ENCODE measurements at places on chromosomes 11 and 22.

DNA sequence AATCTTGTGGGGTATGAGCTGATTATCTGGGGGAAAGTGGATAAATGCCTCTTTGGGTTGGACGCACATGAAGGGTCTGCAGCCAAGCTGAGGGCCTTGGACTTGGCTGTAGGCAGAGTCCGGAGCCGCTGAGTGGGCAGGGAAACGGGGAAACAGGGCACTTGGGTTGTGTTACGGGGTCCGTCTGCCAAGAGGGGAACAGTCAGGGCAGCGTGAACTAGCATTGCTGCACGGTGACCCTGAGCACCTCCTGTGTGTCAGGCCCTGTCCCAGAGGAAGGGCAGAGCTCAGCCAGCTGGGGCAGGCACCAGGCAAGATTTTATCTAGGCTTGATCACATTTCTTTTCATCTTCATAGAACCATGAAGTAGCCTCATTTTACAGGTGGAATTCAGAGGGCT is 11.9 kb downstream of the FAM83F start:
- H3K4me3 ChIP-seq = no peak overlapping the region
- H3K36me3 ChIP-seq = no peaks in the 10 kb centered on the region
- no peak for DNase-seq
- peaks cover 47% of the 10 kb centered on the region for H3K4me1 ChIP-seq
- no peaks in the 10 kb centered on the region for H3K27me3 ChIP-seq

DNA sequence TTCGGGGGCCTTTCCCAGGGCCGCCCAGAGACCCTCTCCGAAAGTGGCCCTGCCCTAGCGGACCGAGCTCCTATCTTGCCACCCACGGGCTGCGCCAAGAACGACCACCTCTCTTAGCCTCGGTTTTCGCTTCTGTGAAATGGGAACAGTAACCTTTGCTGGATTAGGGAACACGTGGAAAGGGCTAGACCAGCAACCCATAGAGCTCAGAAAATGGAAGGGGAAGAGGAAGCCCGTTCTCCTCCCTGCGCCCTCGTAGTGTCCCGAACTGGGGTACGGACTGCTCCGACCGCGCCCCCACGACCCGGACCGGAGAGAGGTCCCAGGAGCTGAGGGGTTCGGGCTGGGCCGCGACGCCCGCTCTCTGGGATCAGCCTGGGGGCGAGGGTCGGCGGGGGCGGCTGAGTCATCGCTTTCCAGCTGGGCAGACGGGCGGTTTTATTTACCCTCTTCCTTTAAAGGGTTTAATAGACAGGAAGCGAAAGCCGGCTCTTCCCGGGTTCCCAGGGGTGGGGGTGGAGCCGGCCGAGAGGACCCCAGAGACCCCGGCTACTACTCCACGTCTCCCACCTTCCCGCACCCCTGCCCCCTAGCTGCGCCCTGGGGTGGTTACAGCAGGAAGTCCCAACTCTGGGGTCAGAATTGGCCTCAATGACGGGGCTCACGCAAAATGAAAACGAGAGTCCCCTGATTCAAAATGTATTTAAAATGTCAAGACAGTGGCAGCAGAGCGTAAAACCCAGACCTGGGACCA is 907 bp upstream of the PHLDA2 start:
- H3K27me3 ChIP-seq = no peaks in the 10 kb centered on the region
- H3K4me3 ChIP-seq = peak overlapping the region; percentile 56
- H3K36me3 ChIP-seq = no peaks in the 10 kb centered on the region
- no peak for DNase-seq

- H3K27me3 ChIP-seq = peaks cover 8% of the 10 kb centered on the region
- peaks cover 42% of the 10 kb centered on the region for H3K4me1 ChIP-seq
- no peaks in the 10 kb centered on the region for H3K36me3 ChIP-seq
- H3K4me3 ChIP-seq = no peak overlapping the region
- no peak for DNase-seq
These were observed 2.0 kb upstream of the SBF1 start for GRCh38 chr22:50476868-50477267.

DNA sequence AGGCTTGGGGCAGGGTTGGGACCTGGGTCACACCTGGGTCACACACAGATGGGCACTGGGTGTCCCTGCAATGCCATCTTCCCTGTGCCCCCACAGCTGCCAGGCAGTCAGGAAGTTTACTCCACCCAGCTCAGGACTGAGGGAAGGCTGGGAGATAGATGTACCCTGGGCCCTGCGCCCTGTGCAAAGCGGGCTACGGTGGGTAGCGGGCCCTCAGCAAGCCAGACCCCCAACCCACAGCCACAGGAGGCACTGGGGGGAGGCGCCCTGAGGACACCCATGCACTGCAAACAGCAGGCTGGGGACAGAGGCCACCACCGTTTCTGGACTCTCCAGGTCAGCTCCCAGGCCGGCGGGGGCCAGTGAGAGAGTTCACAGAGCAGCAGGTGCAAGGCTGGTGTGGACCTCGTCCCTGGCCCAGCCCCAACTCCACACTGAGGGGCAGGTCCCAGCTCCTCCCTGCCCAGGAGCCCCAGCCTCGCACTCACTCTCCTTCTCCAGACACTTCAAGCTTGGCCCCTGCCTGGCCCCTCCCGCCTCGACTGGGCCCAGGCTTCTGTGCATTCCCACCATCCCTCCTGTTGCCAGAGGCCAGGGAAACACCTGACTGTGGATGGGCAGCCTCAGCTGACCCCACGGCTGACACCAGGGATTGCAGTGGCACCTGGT is 4.9 kb downstream of the DUSP8 start:
- no peaks in the 10 kb centered on the region for H3K27me3 ChIP-seq
- H3K4me3 ChIP-seq = no peak overlapping the region
- peaks cover 28% of the 10 kb centered on the region for H3K4me1 ChIP-seq
- no peak for DNase-seq
- no peaks in the 10 kb centered on the region for H3K36me3 ChIP-seq

DNA sequence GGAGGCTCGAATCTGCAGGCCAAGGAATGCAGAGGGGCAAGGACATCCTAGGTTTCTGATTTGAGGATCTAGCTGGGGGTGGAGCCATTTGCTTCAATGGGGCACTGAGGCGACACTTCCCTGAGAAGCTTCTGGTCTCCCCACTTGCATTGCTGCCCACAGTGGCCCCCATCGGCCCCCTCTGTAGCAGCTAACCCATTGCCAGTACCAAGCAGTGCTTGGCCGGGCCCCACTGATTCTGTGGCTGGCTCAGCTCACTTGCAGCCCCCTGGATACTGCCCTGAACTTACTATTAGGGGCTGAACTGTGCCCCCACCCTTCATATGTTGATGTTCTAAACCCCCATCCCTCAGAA is 42.9 kb upstream of the SHISAL1 start:
- no peak overlapping the region for H3K27ac ChIP-seq
- no peak for DNase-seq
- H3K27me3 ChIP-seq = no peaks in the 10 kb centered on the region
- H3K4me3 ChIP-seq = no peak overlapping the region

GRCh38 chr22:48556222-48556621 is 1271.5 kb downstream of the BRD1 start:
- no peaks in the 10 kb centered on the region for H3K36me3 ChIP-seq
- H3K27ac ChIP-seq = no peak overlapping the region
- no peaks in the 10 kb centered on the region for H3K4me1 ChIP-seq

GRCh38 chr22:24819911-24820461 is 14.0 kb downstream of the SGSM1 start:
- no peaks in the 10 kb centered on the region for H3K36me3 ChIP-seq
- no peak overlapping the region for H3K4me3 ChIP-seq
- no peaks in the 10 kb centered on the region for H3K27me3 ChIP-seq
- H3K4me1 ChIP-seq = no peaks in the 10 kb centered on the region
- no peak overlapping the region for H3K27ac ChIP-seq

GRCh38 chr22:30755759-30756124 is 61.1 kb downstream of the OSBP2 start:
- H3K36me3 ChIP-seq = no peaks in the 10 kb centered on the region
- H3K27ac ChIP-seq = no peak overlapping the region
- no peak for DNase-seq
- no peaks in the 10 kb centered on the region for H3K4me1 ChIP-seq

GRCh38 chr11:64305691-64306562 is 603 bp downstream of the ESRRA start:
- no peaks in the 10 kb centered on the region for H3K36me3 ChIP-seq

GRCh38 chr11:23406131-23406819 is 546.0 kb upstream of the CCDC179 start:
- H3K27me3 ChIP-seq = no peaks in the 10 kb centered on the region
- H3K4me3 ChIP-seq = no peak overlapping the region
- H3K36me3 ChIP-seq = no peaks in the 10 kb centered on the region
- DNase-seq = no peak
- H3K27ac ChIP-seq = no peak overlapping the region
- no peaks in the 10 kb centered on the region for H3K4me1 ChIP-seq

DNA sequence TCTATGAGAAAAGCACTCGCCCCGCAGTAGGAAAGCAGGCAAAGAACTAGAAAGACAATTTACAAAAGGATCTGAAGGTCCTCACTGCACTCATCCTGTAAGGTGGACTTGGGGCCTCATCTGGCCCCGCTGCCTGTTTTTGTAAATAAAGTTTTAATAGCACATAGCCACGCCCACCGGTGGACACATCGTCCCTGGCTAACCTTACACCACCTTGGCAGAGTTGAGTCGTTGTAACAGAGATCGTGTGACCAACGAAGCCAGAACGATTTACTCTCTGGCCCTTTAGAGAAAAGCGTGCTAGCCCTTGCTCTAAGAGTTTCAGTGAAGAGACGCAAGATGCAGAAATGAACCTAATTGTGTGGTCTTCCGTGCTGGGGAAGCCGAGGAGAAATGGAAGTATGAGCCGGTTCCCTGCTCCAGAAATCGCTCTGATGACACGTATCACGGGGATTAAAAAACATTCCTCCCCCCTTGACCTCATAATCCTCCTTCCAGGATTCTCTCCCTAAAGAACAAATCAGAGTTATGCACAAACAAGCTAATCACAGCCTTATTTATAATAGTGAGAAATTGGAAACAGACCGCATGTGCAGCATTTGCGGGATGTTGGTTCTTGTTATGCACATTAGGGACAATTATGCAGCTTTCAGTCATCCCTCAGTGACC is 80.1 kb downstream of the CDKN1C start:
- no peaks in the 10 kb centered on the region for H3K36me3 ChIP-seq
- no peaks in the 10 kb centered on the region for H3K27me3 ChIP-seq
- peaks cover 27% of the 10 kb centered on the region for H3K4me1 ChIP-seq
- H3K4me3 ChIP-seq = no peak overlapping the region

- H3K27ac ChIP-seq = no peak overlapping the region
- no peaks in the 10 kb centered on the region for H3K36me3 ChIP-seq
- no peak overlapping the region for H3K4me3 ChIP-seq
These were observed 377.0 kb downstream of the ETS1 start for GRCh38 chr11:128210148-128210940.

DNA sequence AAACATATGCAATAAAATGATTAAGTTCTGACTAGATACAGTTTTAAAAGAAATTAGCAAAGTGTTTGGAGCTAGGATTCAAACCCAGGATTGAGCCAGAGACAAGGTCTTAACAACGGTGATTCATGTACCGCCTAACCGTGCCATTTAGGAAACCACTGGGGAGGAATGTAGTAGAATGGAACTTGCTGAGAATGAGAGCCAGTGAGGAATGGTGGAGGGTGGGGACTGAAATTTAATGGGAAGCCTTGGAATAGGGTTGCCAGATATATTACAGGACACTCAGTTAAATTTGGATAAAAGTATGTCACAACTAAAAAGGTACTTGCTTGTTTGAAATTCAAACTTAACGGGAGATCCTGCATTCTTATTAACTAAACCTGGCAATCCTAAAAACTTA is 30.4 kb upstream of the TMEM86A start:
- H3K4me1 ChIP-seq = no peaks in the 10 kb centered on the region
- no peaks in the 10 kb centered on the region for H3K27me3 ChIP-seq
- no peak overlapping the region for H3K27ac ChIP-seq
- H3K36me3 ChIP-seq = no peaks in the 10 kb centered on the region
- H3K4me3 ChIP-seq = no peak overlapping the region

- no peaks in the 10 kb centered on the region for H3K36me3 ChIP-seq
- DNase-seq = no peak
- no peak within 1 kb of the TSS for H3K27ac ChIP-seq
- H3K4me3 ChIP-seq = peak within 1 kb of the TSS; percentile 13
- no peaks in the 10 kb centered on the region for H3K27me3 ChIP-seq
- no peaks in the 10 kb centered on the region for H3K4me1 ChIP-seq
These were observed at the start of gene LSP1 for GRCh38 chr11:1852877-1853276. LSP1 (plus strand) TSS chr11:1853084; CDS start chr11:1853145, 61 bp downstream.

- H3K4me3 ChIP-seq = no peak overlapping the region
- no peak for DNase-seq
- H3K36me3 ChIP-seq = no peaks in the 10 kb centered on the region
- no peaks in the 10 kb centered on the region for H3K27me3 ChIP-seq
These were observed 11.3 kb upstream of the NXF1 start for GRCh38 chr11:62816557-62816956.

DNA sequence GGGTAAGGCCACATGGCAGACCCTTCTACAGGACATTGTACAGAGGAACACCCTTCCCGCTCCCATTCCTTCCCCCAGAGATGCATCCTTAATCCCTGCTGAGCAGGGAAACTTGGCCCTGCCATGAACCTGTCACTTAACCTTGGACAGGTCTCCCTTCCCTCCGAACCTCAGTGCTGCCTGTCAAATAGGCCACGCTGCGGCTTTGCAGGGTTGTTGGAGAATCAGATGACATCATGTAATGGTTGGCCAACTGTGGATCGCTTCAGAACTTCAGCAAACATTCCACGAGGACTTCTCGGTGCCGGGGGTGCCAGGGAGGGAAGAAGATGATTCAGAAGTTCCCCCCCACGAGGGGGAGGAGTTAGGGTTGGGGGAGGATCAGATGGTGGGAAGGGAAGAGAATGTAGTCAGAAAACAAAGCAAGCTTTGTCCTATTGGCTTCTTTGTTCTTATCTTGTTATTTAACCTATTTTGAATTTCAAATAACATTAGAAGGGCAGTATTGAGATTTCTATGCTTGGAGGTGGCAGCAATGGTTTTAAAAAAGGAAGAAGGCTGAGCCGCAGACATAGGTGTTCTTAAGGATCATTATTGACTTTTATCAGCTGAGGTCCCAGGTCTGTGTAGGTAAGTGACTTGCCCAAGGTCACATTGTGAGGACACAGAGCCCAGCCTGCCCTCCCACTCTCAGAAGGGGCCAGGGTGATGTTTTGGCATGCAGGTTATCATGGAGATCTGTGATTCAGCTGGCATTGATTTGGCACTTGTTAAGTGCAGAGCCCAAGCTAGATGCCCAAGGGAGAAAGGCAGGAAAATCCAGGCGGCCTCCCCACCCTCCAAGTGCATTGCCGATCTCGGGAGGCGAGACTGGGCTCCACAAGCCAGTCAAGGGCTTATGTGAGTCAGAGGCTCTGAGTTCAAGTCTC is 3.1 kb downstream of the CDC42EP1 start:
- H3K4me3 ChIP-seq = peak overlapping the region; percentile 11
- H3K27ac ChIP-seq = peak overlapping the region; percentile 99
- peaks cover 87% of the 10 kb centered on the region for H3K4me1 ChIP-seq
- peaks cover 28% of the 10 kb centered on the region for H3K36me3 ChIP-seq

GRCh38 chr22:42562279-42562678 is 8.5 kb downstream of the SERHL2 start:
- H3K27ac ChIP-seq = no peak overlapping the region
- H3K27me3 ChIP-seq = no peaks in the 10 kb centered on the region
- H3K4me1 ChIP-seq = peaks cover 12% of the 10 kb centered on the region

DNA sequence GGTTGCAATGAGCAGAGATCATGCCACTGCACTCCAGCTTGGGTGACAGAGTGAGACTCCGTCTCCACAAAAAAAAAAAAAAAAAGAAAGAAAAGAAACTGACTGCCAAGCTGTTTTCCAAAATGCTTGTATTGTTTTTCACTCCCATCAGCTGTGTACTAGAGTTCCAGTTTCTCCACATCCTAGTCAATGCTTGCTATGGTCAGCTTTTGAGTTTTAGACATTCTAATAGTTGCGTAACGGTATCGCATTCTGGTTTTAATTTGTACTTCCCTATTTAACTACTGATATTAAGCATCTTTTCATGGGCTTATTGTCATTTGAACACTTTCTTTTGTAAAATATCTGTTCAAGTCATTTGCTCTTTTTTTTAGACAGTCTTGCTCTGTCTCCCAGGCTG is 55.7 kb downstream of the TSPAN18 start:
- no peaks in the 10 kb centered on the region for H3K27me3 ChIP-seq
- no peak overlapping the region for H3K4me3 ChIP-seq
- no peak for DNase-seq
- H3K4me1 ChIP-seq = no peaks in the 10 kb centered on the region
- H3K27ac ChIP-seq = no peak overlapping the region
- no peaks in the 10 kb centered on the region for H3K36me3 ChIP-seq

Data from vagina (tissue), 2 donors.